Spinal cord (tissue), 10 donors: ENCODE measurements at places on chromosomes 5 and 9. TPM values are rescaled to one million over a fixed set of nuclear protein-coding genes. Genes with fewer than 3 reads are reported as not detected.

GADD45G gene
- 5.8 TPM for total RNA-seq

TMED9 gene
- 53.6 TPM for total RNA-seq

SYK gene
- 6.1 TPM for total RNA-seq

CSF1R gene
- total RNA-seq: 40.7 TPM

FAM221B gene
- total RNA-seq: 0.06 TPM

ANKRD34B gene
- total RNA-seq: 2.7 TPM

OMD gene
- 133 TPM for total RNA-seq

CCL28 gene
- total RNA-seq: 2.6 TPM

PTPDC1 gene
- total RNA-seq: 27.0 TPM

PCDHGC3 gene
- total RNA-seq: 114 TPM

LRRC70 gene
- 8.4 TPM for total RNA-seq

EIF4E1B gene
- total RNA-seq: 1.2 TPM
